ENCODE measurements at places on chromosomes 1 and 21.

GRCh38 chr1:156660752-156661112, 16.5 kb downstream of the NES start:
- DNase-seq, result no peak

GRCh38 chr1:150102986-150103385, 35.4 kb downstream of the VPS45 start:
- DNase-seq, result no peak

DNA sequence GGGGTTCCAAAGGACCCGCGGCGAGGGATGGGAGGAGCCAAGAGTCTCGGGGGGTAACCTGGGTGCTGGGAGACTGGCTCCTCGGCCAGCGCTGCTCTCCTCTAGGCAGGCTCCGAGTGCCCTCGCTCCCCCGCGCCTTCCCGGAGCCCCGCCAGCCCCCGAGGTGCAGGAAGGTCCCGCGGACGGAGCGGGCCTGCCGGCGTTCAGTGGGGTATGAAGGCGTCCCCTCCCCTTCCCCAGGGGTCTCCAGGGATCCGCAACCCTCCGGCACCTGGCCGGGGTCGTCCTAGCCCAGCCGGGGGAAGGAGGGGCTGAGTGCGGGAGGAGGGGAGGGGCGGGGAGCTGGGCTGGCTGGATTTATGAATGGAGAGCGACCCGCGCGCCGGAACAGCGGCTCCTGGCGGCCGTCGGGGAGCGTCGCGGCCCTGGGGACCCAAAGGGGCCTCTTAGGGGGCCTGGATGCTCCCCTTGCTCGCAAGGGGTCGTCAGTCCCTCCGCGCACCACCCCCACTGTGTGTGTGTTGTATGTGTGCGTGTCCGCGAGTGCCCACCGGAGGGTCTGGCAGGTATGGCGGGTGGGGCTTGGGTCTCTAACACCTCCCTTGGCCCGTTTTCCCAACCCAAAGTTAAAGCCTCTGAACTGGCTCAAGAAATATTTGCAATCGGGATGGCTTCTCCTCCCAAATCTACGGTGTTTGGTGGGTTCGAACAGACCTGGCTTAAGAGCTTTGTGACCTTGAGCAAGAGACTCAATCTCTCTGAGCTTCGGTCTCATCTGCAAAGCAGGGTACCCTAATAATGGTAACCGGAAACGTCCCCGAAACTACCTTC, 642 bp downstream of the HCRTR1 start:
- DNase-seq, result no peak

GRCh38 chr1:25699500-25700143, 83.0 kb downstream of the MAN1C1 start:
- DNase-seq, result no peak

GRCh38 chr21:15687208-15687607, 42.6 kb upstream of the USP25 start:
- no peak for DNase-seq

GRCh38 chr1:64098846-64099582, 104.4 kb upstream of the UBE2U start:
- no peak for DNase-seq

DNA sequence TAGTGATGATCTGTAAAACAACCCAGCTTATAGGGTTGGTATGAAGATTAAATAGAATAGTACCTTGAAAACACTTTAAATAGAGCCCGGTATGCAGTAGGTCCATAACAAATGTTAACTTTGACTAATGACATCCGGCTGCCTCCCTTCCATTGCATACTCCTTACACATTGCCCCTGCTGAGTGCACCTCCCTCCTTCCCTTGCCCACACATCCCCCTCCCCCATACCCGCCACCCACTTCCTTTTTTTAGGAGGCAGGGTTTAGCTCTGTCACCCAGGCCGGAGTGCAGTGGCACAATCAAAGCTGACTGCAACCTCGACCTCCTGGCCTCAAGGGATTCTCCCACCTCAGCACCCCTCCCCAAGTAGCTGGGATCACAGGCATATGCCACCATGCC, 24.4 kb upstream of the ZC3H12A start:
- no peak for DNase-seq

DNA sequence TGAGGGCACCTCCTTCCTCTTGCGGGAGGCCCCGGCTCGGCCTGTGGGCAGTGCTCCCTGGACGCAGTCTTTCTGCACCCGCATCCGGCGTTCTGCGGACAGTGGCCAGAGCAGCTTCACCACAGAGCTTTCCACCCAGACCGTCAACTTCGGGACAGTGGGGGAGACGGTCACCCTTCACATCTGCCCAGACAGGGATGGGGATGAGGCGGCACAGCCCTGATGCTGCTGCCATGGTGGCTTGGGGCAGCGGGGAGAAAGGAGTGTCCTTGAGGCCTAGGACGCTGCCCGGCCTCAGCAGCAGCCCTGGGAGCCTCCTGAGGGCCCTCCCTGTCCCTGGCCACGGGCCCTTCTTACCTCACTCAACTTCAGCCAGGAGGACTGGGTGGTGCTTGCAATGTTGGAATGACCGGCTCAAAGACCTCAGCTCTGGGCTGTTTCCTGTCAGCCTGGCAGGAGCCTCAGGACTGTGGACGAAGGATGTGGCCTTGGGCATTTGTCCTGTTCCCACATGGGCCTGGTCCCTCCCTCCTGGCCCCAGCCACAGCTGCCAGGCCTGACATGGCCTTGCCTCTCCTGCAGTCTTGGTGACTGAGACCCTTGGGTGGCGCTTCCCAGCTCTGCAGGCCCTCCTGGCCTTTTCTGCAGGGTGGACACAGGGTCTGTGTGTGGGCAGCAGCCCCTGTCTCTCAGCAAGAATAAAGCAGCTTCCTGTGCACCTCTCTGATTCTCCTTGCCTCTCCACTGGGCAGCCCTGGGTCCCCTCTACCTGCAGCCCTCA, 45.9 kb downstream of the TRIM11 start:
- no peak for DNase-seq

DNA sequence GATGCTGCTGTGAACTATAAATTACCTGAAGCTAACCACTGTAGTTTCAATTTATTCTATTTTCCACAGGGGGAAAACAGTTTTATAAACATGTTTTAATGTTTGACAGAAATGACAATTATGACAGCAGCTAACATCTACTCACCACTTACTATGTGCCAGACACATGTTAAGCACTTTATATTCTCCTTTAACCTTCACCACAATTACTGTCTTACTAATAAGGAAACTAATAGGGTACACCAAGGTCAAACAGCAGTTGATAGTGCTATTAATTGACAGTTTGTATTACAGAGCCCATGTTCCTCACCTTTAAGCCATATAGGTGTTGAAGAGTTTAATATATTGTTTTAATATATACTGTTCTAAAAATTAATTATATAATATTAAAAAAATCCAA, 146.4 kb downstream of the EVI5 start:
- no peak for DNase-seq

GRCh38 chr1:83693427-83694126, 305.4 kb downstream of the TTLL7 start:
- no peak for DNase-seq

GRCh38 chr1:159168043-159168442, 3.4 kb upstream of the CADM3 start:
- DNase-seq, result no peak

DNA sequence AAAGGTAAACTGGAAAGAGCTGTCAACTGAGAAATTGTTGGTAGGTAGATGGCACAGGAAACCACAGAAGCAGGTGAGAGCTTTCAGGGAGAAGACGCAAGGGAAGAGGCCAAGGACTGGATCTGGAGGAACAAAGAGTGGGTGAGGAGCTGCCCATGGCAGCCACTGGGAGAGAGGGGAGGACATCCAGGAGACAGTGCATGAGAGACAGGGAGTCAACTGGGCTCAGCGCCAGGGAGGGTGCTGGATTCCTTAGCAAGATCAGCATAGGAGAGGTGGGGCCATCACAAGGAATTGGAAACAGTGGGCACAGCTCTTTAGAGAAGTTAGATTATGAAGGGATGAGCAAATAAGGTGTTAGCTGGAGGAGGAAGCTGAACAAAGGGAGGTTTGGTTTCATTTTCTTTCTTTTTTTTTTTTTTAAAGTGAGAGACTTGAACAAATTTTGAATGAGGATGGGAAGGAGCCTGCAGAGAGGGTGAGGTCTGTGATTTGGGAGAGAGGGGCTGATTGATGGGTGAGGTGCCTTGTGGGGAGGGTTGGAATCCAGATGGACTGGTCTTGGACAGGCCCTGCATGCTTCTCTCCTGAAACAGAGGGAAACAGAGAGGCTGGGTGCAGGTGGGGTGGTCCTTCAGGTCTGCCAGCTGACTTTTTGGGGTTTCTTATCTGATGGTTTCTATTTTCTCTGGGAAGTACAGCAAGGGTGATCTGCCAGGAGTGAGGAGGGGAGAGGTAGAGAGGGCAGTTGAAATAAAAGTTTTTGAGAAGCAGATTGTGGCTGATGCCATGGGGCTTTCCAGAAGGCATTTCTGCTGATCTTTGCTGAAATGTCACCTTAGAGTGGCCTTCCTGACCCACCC, 5.4 kb downstream of the CYP4B1 start:
- DNase-seq, result no peak

GRCh38 chr1:225914391-225914790, 9.7 kb downstream of the PYCR2 start:
- no peak for DNase-seq

GRCh38 chr1:30111431-30111830, 612.0 kb downstream of the MATN1 start:
- DNase-seq, result no peak

GRCh38 chr1:209625791-209626285, 26.4 kb downstream of the LAMB3 start:
- no peak for DNase-seq
